Smooth muscle cell of the brain vasculature (primary cell): ENCODE measurements at places on chromosomes 3 and 15.
A peak's percentile ranks its signal among the peaks of the same experiment; 100 is the strongest.

DNA sequence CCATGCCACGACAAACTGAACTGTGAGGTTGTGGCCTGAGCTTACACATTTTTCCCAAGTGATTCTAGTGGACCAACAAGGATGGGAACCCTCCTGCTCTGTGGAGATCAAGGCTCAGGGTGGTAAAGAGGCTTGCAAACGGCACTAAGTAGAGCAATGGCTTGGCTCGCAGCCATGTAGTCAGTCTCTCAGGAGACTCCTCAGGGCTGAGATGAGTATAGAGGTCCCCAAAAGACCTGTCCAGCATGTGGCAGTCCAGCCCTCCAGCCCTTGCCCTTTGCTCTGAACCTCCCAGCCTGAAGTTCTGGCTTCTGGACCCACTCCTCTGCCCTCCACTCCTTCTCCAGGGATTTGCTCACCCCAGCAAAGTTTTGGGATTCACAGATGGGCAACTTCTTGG is 8.3 kb upstream of the CAMP start:
- no peak for DNase-seq

- no peak for DNase-seq
These were observed 17.0 kb downstream of the MAGI1 start for GRCh38 chr3:66021731-66022131.

DNA sequence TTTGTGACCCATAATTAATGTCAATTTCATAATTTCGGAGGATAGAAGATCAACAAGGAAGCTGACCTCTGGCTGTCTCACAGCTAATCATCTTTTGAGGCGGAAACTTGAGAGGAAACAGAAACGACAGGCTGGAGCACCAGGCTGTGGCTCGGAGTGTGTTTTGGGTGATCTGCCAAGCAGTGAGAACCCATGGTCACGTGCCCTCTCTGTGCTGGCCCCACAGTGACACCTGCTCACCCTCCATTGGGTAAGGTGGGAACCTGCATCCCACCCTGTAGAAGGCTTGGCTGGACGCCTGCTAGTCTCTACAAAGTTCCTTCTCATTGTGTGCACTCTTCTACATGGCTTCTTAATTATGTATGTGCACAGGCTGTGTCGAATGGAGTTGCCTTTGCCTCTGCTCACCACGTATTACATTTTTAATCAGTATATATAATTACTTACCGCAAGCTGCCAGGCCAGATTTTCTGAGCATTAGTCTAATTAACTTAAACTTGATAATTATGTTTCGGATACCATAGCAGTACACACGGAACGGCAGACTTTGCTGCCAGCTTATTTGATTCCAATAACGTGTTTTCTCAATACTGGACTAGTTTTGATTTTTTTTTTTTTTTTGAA is 719.4 kb upstream of the CFAP20DC start:
- no peak for DNase-seq

DNA sequence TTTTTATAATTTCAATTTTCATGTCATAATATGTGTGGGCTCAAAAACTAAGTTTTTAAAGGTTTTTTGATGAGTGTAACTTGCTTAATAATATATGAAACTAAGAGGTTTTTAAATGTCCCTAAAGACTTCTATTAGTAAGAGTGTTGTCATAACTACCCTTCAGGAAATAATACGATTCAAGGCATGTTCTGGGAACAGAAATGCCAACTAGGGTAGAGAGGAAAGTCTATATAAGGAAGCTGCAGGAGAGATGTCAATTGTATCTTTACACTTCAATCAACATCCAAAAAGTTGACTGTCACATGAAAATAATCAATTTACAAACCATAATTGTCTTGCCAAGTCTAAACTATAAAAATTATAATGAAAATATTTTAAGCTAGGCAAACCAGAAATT is 76.3 kb downstream of the SMARCC1 start:
- DNase-seq = no peak

GRCh38 chr3:76502076-76502475 is 537.8 kb upstream of the ROBO2 start:
- DNase-seq = no peak

DNA sequence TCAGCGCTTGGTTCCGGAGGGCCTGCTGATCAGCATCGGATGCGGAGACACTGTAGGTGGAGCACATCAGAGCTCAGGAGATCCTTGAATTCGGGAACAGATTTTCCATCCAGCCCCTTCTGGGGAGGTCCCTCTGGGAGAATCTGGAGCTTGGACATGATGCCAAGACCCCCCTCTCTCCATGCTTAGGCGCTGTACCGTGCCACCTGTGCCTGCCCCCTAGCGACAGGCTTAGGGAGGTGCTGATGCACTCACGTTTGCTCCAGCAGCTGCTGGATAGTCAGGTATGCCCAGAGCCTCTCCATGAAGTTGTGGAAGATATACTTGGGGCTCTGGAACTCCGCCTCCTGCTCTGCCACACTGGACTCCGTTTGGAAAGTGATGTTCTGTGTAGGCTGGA is 9.7 kb downstream of the ITIH4 start:
- no peak for DNase-seq

DNA sequence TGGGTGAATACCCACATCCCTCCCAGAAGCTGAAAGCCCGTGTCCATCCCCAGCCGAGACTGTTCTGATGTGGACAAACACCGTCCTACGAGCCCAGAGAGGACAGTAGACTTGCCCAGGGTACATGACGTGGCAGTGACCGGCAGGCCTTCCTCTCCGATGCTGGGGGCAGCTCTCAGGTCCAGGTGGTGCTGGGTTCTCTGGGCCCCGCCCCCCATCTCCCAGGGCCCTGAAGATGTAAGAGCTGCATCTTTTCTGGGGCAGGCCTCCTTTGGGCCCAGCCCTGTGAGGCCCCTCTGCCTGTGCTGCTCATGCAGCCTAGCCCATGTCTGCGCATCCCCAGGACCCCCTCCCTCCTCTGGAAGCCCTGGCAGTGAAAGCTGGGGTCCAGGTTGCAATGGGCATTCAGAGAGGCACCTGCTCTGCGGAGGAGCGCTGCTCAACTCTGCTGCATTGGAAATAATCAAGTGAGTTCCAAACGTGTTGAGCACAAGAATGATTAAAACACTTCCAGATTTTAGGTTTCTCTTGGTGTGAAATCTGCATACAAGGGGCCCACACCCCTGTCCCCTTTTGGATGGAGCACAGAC is 71.9 kb downstream of the FBLN2 start:
- DNase-seq = no peak

GRCh38 chr15:31309893-31310606 is 16.6 kb upstream of the KLF13 start:
- DNase-seq = no peak

GRCh38 chr15:51982013-51982769 is 10.6 kb upstream of the LEO1 start:
- peak; percentile 55 for DNase-seq

- DNase-seq = no peak
These were observed 33.9 kb downstream of the VPS8 start for GRCh38 chr3:184845819-184846218.

GRCh38 chr15:32849769-32850668 is 132.2 kb downstream of the GREM1 start:
- DNase-seq = no peak

- no peak for DNase-seq
These were observed 154.9 kb downstream of the GREM1 start for GRCh38 chr15:32872621-32873283.

GRCh38 chr15:38745126-38745525 is 180.5 kb upstream of the RASGRP1 start:
- no peak for DNase-seq

GRCh38 chr15:75095594-75095993 is 72.2 kb downstream of the PPCDC start:
- DNase-seq = no peak

GRCh38 chr15:38176155-38176554 is 76.5 kb upstream of the SPRED1 start:
- DNase-seq = no peak

- no peak for DNase-seq
These were observed 147.8 kb downstream of the PLCL2 start for GRCh38 chr3:17032407-17033034.
